ENCODE measurements at places on chromosomes 2 and 18. TPM values are rescaled to one million over a fixed set of nuclear protein-coding genes. Genes with fewer than 3 reads are reported as not detected.

GRCh38 chr18:8217051-8217564 is 392.1 kb upstream of the RAB12 start:
- peak; percentile 31 for DNase-seq

GRCh38 chr2:240554767-240555493 is 2.9 kb downstream of the ANKMY1 start:
- no peak for DNase-seq

- DNase-seq = no peak
Observed at GRCh38 chr18:27668158-27668557, 483.1 kb upstream of the CHST9 start.

DNA sequence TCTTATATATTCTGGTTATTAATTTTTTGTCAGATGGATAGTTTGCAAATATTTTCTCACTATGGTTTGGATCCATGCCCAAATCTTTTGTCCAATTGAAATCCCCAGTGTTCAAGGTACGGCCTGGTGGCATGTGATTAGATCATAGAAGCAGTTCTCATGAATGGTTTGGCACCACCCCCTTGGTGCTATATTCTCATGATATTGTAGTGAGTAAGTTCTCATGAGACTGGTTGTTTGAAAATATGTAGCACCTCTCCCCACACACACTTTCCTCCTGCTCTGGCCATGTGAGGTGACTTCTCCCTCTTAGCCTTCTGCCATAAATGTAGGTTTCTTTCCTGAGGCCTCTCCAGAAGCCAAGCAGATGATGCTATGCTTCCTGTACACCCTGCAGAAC is 107.7 kb upstream of the KYNU start:
- DNase-seq = no peak

GRCh38 chr18:48072428-48073204 is 142.2 kb upstream of the SMAD2 start:
- DNase-seq = no peak

DNA sequence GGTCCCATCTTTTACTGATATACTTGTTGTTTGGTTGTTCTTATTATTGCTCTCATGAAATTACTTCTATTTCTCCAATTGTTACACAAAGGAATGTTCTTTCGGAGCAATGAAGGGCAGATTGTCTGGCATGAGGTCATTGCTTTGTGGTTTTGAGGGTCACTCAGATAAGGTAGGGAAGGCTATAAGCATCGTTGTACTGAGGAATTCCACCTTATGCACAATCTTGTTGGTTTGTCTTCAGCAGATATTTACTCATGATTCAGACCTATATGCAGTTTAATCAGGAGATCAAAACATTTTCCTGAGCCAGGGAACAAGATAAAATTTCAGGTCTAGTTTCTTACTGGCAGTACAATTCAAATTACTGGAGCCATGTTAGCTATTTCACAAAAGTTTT is 163.0 kb upstream of the SPHKAP start:
- no peak for DNase-seq

GPR17 gene
- not detected for total RNA-seq

LRATD1 gene
- total RNA-seq = 12.5 TPM

TEX44 gene
- total RNA-seq = not detected

ELOA2 gene
- total RNA-seq = not detected

ZNF638 gene
- 79.5 TPM for total RNA-seq

SLC4A5 gene
- total RNA-seq = 1.8 TPM

ZAP70 gene
- 2.1 TPM for total RNA-seq

All from esophagus muscularis mucosa (tissue), 4 donors.